ENCODE measurements at places on chromosomes 11 and 22.

- no peak for DNase-seq
Measured at GRCh38 chr11:105183987-105184386, 44.4 kb upstream of the CARD18 start.

- DNase-seq = no peak
Measured at GRCh38 chr11:59629996-59630395, 14.4 kb upstream of the OSBP start.

DNA sequence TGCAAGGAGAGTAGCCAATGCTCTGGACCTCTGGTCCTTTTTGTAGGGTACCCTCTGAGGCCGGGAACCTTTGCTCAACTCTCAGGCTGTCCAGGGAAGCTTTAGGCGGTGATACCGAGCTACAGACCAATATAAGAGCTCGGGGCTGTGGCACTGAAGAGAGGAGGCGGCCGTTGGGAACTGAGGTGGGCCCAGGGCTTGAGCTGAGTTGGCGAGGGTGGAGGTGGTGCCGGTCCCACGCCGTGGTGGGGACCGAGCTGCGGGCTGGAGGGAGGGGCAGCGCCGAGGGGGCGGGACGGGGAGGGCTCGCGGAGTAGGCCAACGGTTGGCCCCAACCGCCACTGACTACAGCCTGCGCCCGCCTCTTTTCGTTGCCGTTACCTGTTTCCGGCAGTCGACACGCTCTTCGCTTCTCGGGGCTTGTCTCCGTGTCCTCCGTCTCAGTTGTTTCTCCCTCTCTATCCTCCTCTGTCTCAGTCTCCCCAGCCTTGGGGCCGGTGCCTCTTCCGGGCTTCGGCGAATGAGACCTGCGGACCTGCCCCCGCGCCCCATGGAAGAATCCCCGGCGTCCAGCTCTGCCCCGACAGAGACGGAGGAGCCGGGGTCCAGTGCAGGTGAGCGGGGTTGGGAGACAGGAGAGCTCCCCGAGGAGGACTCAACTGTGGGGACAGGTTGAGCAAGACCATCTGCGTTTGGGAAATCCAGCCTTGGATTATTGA is at the start of gene NEU3:
NEU3 (plus strand) TSS at position 393 of the 719 bp plus-strand sequence; CDS start at position 521, 128 bp downstream.
- DNase-seq = peak; percentile 89

DNA sequence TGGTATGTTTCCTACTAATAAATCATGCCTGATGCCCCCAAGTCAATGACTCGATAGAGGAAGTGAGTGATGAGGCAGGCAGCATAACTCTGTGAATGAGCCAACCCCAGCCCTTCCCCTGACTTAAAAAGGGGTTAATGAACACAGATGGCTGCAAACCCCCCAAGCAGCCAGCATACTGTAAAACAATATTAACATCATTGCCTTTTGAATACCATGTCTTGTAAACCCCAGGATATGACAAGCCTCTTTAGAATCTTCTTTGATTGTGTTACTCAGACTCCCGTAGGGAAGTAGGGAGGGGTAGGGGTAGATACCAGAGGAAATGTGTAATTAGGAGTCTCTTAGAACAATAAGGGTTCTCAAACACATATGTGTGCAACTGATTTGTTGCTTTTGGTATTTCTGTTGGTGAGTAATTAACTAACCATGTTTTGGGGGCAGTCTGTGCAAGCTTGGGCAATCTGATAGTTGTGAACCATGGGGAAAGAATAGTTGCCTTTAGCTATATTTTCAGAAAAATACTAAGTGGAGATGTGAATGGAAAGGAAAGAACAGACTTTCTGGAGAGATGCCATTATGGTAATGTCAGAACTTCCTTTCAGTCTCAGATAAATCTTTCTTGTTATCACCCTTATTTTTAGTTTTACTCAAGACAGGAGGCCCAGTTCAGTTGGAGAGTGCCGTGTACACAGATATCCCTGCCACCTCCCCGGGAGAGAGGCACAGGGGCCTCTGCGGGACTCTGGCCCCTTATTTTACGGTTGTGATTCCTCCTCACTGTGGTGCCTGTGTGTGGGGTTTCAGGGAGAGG is 701.8 kb downstream of the NTM start:
- DNase-seq = no peak

DNA sequence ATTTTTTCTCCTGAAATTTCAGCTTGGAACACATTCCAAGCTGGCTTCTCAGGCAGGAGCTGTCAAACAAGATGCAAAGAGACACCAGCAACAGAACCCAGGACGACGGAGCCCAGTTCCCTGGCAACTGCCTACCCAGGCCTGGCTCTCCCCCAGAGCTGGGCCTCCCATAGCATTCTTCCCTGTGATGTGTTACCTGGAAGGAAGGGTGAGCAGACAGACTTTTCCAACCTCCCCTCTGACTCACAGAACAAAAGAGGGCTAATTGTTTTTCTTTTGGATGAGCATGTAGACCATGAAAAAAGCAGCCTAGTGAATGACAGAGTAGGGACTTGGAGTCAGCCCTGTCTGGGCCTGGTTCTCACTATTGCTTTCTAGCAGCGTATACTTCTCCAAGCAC is 55.3 kb upstream of the BMAL1 start:
- DNase-seq = no peak

DNA sequence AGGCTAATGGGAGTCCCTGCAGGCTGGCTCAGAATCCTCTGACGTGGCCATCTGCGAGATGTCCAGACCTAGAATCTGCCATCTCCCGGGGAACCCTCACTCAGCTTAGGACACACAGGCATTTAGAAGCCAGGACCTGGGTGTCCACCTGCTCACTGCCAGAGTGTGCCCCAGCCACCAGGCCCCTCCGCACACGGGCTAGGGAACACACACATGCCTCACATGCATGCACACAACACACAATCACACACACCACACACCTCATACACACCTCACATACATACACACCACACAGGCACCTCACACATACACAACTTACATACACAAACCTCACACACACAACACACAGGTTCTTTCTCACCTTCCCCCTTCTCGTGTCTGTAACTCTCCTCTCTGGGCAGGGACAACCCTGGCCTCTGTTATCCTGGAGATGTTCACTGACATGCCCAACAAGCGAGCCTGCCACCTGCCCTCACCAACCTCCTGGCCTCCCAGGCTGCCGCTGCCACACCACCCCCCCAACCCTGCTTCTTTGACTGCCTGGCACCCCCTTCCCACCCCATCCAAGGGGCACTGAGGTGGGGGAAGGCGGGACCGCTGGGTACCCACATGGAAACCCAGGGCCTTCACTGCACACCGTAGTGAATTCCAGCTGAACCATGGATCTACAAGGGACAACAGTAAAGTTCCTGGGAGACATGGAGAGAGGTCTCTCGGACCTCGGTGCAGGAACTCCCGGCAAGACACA is 38.1 kb downstream of the GNB1L start:
- no peak for DNase-seq

All from activated CD4-positive, alpha-beta T cell treated with anti-CD3 and anti-CD28 coated beads, Interleukin-2, amount 10 ng/mL, durations not matched to agents 7 days and 5 days (primary cell).